ENCODE measurements at places on chromosomes 6 and 20.
A peak's percentile ranks its signal among the peaks of the same experiment; 100 is the strongest.

DNA sequence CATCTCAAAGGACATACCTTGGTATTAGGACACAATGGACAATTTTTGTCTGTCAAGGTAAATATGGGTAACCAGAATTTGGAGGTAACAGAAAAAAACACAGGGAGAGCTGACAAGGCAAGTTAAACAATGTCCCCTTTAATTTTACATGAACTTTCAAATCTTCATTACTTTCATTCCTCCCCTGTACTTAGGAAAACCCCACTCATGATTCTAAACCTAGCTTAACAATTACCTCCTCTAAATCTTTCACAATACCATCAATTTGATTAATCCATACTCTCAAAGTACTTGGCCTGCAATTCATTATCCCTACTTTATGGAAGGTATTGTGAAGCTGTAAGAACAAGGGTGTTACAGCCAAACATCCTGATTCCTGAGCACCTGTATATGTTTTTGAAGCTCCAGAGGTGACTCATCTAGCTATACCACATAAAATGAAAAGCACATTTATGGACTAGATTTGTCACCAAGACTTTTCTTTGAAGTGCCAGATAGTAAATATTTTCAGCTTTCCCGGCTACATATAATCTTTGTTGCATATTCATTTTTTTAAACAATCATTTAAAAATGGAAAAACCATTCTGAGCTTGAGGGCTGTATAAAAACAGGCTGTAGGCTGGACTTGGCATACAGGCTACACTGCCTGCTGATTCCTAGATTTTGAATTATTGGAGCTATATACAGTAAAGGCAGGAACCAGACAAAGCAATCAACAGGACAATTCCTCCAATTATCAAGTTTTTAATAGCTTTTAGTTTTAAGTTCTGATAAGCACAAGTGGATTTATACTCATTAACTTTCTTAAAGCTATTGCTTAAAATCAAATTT is 22.9 kb downstream of the DEK start:
- DNase-seq, result no peak

GRCh38 chr6:84976526-84977362 is 212.3 kb upstream of the TBX18 start:
- DNase-seq, result no peak

- no peak for DNase-seq
These were observed 101.7 kb upstream of the SASH1 start for GRCh38 chr6:148240861-148241477.

DNA sequence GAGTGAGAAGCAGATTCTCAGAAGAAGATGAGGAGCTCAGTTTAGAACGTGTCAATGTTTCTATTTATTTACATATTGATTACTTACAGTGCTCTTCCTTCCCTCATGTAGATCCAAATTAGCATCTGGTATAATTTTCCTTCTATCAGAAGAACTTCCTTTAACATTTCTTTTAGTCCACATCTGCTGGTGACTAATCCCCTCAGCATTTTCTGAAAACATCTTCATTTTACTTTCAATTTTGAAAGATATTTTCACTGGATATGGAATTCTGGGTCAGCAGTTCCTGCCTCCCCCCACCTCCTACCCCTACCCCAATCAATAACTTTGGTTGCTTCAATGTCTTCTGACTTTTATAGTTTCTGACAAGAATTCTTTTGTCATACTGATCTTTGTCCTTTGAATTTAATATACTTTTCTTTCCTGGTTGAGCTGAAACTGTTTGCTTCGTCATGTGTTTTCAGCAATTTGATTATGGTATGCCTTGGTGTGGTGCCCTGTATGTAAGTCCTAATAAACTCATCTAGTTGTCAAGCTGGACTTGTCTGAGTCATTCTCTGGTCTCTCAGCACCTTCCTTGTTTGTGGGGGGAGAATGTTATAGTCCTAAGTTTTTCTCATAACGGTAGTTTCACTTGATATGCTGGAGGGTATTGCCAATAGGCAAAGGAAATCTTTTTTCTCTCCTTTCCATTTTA is 57.0 kb downstream of the SMPDL3A start:
- DNase-seq, result no peak

DNA sequence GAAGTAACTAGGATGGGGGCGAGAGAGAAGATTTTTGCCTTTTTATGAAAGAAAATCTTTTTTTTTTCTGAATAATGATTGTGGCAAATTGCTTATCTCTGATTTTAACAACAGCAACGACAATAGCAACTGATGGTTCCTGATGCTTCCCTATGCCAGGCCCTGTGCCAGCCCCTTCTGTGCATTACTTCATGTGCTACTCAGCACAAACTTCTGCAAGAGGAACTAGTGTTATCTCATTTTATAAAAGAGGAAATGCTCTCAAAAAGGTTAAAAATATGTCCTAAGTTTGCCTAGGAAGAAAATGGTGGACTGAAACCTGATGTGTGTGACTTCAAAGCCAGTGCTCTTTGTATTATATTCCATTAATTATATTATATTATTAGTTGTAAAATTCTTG is 74.0 kb upstream of the RALGAPA2 start:
- DNase-seq, result no peak

DNA sequence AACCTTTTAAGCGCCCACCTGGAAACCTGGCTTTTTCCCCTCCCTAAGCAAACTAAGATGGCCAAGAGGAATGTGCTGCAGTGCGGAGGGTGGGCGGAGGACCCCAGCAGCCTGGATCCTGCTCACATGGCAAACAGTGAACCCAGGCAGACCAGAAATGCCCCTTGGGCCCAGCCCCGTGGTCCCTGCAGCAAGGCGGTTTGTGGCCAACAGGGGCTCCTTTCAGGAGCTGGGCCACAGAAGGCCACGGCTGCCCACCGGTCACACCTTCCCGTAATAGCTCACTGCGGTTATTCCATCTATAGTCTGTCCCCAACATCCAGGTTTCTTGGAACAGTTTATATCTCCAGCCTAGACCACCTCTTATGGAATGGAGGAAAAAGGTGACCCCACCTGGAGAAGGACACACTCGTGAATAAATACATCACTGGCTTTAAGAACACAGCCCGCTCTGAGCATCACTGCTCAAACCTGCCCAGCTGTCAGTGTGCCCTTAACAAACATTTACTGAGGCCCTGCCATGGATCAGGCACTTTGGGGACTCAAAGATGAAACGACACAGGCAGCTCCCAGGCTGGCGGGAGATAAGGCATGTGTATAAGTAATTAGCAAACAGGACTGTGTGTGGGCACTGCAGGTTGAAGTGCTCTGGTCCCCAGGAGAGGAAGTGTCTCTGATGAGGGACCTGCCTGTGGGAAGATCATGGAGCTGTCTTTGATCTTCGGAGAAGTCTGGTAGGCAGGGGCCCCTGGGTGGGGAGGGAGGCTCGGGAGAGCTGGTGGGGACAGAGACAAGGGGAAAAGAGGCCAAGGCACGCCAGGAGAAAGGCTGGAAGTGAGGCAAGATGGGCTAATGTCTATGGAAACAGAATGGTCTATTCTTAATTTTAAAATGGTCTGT is 3.2 kb upstream of the TUBB1 start:
- DNase-seq, result no peak

GRCh38 chr20:38471987-38472512 is 593 bp upstream of the RALGAPB start:
- no peak for DNase-seq

DNA sequence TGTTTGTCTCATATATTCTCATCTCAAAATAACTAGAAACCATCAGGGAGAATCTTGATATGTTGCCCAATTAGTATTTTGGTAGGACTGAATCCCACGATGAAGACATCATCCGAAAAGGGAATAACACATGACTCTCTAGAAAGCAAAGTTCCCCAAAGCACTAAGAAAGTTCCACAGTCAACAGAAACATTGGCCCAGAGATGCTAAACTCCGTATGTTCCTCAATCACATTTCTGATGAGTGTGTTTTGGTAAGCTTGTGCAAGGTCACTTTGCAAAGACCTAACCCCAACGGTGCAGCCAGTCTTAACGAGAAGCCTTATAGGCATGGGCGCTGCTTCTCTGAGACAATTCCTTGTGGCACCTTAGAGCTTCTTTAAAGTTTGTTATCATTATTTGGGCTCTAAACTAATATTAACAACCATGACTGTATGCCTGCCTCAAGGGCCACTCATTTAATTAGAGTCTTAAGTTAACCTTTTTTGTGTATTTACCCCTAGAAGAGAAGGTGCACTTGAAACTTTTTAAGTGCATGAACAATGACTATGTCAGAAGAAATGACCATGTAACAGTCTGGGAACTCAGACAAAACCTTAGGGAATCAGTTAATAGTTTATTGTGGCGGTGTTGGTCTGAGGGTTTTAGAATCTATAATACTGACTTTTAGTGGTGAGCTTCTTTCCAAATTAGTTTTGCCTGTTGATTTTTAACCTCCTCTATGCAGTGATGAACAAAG is 202.0 kb upstream of the RAB32 start:
- no peak for DNase-seq

DNA sequence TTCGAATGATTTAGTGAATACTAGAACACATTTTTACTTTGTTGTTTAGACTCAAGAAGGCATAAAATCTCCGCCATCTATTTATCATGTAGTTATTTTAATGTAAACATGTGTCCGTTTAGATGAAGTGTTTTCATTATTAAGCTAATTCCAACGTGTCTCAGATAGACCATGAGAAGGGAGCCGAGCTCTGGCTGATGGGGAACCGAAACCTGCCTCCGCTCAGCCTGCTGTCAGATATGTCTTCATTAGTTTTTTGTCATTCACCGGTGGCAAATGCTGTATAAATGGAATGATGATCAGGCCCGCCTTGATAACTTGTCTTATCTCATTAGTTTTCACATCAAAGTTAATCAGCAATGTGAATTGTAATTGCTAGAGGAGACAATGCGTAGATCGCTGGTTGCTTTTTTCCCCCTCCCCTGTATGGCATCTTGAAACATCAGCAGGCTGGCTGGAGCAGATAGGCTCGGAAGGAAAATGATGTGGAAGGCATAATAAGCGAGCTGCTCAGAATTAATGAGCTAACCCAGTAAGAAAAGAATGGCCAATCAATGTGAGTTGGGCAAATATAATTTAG is 136.4 kb downstream of the LINC00237 start:
- no peak for DNase-seq

DNA sequence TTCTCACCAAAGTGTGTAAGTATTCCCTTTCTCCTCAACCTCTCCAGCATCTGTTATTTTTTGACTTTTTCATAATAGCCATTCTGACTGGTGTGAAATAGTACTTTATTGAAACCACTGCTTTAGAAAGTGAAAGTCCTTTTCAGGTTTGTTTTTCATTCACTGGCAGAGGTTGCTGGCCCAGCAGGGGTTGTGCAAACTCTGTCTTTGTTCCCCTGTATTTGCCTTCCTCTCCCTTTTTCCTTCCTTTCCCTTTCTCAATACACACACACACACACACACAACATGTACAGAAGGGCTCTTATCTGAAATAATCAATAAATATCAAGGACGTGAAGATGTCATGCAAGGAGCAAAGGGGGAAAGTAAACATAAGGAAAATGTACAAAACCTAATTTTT is 99.8 kb downstream of the LY86 start:
- DNase-seq, result no peak

- no peak for DNase-seq
These were observed 168.1 kb upstream of the TOP1 start for GRCh38 chr20:40860487-40860902.

DNA sequence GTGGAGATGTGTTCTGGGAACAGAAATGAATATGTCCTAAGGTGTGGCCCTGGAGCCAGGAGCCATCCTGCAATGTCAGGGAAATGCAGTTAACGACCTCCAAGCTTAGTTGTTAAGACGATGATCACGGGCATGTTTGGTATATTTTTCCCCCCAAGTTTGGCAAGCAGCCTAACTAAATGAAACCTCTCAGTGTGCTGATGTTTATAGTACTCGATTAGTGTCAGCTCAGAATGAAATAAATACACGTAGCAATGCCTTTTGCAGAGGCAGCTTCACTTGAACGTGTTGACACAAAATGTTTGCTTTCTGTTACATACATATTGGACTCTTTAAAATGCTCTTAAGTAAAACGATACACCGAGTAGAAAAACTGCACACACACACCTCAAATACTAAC is 76.2 kb upstream of the OLIG3 start:
- DNase-seq, result no peak

GRCh38 chr20:46752728-46753127 is 43.3 kb downstream of the SLC2A10 start:
- DNase-seq, result no peak

DNA sequence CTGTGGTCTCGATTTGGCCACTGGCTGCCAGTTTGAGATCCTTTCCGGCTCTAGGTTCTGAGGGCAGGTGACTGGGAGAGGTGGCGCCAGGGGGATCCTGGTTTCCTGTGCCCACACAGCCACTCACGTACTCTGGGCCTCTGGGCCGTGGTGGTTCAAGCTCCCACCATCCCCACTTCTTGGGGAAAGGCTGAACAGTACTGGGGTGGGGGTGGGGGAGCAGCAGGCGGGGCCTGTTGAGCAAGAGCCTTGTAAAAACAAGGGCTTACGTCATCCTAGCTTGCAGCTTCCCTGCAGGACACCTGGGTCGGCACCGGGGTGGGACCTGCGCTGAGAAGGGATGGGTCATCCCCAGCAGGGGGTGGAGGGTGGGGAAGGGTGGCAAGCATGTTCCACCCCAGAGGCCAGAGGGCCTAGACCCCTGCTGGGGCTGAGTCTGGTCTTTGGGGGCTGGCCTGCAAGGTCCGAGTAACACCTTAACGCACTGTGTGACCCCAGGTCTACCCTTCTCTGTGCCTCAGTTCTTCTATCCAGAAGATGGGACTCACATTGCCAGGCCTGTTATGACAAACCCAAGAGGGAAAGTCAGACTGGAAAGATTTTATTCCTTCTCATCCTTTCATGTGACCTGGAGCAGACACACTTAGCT is 3.1 kb upstream of the CEBPB start:
- peak; percentile 95 for DNase-seq

- DNase-seq, result no peak
These were observed 165.0 kb upstream of the JARID2 start for GRCh38 chr6:15080895-15081294.

DNA sequence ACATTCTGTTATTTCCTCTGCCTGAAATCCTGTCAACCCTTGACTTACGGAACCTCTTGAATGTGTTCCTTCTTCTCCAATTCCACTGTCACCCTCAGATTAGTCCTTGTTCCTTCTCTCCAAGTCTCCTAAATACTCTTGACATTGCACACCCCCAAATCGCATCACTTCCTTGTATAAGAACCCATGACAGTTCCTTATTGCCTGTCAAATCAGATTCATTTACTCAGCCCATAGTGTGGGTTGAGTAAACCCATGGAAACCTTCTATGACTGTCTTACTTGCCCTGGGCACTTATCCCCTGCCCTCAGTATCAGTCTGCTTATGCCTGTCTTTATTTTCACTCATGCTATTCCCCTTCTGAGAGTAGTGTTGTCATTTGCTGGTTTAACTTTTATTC is 40.5 kb downstream of the ARMC2 start:
- DNase-seq, result no peak

GRCh38 chr6:168414336-168415097 is 26.5 kb upstream of the SMOC2 start:
- DNase-seq, result no peak

GRCh38 chr20:5722927-5723326 is 27.3 kb upstream of the SHLD1 start:
- DNase-seq, result no peak
